ENCODE measurements at places on chromosomes 7 and 10.

DNA sequence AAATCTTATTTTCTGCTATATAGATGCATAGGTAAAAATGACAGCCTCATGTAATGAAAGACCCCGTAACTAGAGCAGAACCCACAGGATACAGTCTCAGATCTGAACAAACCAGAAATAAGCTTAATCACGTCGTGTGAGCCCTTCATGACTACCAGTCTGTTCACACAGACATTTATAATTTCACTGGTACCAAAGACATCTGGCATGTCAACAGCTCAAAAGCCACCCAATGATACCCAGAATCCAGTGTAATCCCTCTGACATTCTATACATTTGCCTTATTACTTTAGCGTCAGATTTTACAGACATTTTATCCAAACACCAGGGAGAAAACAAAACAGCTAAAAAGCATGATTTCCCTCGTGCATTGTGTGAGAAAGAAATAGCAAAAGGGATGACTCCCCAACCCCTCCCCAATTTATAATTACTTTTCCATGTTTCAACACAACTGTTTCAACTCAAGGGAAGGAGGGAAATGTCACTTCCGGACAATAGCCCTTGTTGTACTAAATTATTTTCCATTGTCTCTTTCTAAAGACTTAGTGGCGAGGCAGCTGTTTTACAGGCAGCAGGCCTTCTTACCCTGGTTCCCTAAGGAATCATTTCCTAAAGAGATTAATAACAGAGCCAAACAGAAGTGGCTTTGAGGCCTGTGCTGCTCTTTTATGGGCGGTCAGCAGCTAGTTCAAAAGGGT, 33.2 kb downstream of the DOCK4 start:
- no peak for DNase-seq

- no peak for DNase-seq
These were observed 95.9 kb downstream of the DNMBP start for GRCh38 chr10:99913831-99914235.

- no peak for DNase-seq
These were observed 117.2 kb downstream of the ELFN1 start for GRCh38 chr7:1787241-1787640.

DNA sequence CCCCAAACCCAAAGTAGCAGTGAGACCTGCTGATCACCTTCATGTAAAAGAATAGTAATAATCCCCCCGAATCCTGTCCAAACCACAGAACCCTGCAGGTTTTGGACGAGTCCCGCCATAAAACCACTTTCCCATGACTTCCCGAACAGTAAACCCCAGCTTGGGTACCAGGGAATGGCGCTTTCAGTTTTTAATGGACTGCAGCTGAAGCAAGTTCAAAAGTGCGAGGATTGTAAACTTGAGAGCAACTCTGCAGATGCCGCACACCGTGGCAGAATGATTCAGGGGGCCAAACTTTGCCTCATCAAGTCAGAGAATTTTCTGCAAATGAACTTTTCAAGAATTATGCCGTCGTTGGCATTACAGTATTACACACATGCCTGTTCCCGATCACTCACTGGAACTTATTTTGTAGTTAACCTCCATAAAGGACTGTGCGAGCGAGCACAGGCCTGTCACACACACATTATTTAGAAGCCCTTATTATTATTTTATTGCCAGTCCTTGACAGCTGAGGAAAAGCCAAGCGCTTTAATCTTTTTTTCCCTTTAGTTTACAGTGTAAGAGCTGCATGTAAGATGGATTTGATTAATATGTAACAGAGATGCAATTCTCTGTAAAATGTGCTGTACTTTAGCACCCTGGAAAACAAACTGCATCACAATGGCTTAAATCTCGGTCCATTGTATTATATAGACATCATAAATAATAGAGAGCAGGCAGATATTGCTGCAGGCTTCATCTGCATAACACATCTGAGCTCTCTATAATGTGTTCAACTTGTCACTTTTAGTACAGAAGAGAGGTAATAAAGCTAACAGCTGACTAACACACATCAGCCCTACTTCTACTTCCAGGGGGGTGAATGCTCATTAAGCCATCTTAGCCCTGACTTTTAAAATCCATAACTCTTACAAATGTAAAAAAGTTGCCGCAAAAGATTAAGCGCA, 493.5 kb upstream of the GALNT17 start:
- no peak for DNase-seq

DNA sequence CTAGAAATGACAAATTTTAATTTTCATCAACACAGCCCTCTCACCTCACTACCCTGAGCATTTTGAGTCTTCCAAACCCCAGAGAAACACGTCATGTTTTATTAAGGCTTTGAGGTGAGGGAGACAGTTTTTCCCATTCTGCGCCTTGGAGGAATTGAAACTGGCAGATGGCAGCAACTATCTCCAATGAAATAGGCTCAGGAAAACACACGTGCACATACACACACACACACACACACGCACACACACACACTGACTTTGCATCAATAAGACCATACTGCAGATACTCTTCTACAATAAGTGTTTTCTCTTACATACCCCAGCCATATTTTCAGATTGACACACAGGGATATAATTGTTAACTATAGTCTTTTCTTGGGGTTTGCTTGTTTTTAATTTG, 3.2 kb upstream of the SFTPA2 start:
- DNase-seq: no peak

GRCh38 chr10:25382029-25382810, 207.4 kb downstream of the GPR158 start:
- DNase-seq: no peak

DNA sequence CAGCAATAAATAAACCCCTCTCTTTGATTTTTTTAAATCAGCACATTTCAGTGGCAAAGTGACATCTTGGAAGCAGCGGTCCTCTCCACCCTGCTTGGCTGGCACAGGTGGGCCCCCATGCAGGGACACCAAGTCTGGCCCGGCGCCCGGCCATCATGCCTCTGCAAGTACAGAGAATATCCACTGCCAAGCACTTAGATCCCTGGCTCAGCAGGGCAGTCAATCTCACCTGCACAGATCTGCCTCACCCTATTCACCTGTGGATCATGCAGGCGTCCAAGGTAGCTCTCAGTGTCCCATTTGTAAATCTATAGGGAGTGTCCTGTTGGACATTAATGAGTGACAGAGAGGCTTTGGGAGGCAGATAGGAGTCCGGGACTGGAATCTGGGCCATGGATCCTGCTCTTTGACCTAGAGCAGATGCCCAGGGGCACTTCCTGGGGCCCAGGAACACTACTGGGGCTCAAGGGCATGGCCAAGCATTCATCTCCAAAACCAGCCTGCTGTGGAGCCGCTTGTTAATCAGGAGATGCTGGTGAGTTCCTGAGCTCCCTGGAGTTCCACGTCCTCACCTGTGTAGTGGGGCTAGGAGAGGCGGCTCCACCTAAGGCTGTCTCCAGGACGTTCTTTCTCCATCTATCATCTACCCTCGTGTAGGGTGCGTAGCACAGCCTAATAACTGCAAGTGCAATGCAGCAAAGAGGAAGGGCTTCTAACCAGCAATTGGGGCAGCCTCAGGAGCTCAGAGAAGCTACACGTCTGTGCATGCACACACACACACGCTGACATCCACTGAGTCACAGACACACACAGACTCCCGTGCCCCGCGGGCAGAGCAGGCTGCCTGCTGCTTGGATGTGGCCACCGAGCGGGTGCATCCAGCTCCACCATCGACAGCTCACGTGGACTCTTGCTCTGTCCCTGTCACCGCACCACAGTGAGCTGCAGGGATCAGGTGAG, 123.6 kb downstream of the OAT start:
- no peak for DNase-seq

Data from stimulated activated CD4-positive, alpha-beta T cell treated with anti-CD3 and anti-CD28 coated beads, Interleukin-12 subunit alpha, Interleukin-12 subunit beta, amount 100 ng/mL, for 4 hours (primary cell).